ENCODE measurements at places on chromosomes 5 and 9.

DNA sequence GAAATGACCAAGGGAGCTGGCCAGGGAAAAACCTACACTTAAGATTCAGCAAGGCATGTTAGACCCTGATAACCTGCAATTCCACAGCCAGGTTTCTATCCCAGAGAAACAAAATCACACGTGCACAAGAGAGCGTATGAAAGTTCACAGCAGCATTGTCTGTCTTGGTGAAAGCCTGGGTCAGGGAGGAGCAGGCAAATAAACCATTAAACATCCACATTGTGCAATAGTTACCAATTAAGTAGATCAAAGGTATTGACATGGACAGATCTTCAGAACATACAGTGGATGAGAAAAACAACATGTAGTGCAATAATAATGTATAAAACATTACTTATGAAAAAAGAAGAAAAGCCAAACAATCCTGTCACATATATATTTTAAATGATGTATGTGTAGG, 15.9 kb upstream of the GPX3 start:
- no peak for DNase-seq

DNA sequence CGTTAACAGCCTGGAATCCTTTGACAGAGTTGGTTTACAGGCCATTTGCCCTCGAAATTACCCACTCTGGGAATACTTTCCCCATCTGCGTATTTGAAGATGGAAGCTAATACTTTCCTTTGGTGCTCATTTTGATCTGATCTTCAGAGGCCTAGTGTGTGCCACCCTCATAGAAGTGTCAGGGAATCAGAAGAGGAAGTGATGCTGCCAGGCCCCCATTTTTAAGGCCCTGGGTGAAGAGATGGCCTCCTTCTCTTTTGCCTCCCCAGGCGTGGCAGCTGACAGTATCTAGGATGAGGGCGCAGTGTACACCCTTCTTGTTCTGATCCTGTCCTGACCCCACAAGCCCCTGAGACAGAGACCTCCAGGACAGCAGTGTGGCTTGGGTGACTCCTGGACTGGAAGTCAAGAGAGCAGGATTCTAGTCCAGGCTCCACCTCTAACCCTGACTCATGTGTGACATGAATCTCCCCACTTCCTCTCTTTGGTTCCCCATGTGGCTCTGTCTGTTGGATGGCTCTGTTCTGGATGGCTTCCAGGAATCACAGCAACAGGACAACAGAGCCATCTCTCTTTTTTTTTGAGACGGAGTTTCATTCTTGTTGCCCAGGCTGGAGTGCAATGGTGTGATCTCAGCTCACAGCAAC, 27.8 kb downstream of the CSF1R start:
- DNase-seq: no peak

DNA sequence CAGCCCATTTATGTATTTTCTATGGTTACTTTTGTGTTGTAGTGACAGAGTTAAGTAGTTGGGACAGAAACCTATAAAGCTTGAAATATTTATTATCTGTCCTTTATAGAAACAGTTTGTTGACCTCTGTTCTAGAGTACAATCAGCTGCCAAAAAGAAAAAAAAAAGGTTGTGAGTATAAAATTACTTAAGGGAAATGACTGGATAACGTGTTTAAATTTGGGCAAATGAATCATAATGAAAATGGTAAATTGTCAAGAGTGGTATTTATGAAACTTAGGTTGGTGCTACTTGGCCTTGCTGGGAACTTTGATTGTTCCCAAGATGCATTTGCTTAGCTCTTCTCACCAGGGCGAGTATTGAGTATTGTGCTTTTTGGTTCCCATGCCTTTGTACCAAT, 70.2 kb upstream of the IL6ST start:
- no peak for DNase-seq

DNA sequence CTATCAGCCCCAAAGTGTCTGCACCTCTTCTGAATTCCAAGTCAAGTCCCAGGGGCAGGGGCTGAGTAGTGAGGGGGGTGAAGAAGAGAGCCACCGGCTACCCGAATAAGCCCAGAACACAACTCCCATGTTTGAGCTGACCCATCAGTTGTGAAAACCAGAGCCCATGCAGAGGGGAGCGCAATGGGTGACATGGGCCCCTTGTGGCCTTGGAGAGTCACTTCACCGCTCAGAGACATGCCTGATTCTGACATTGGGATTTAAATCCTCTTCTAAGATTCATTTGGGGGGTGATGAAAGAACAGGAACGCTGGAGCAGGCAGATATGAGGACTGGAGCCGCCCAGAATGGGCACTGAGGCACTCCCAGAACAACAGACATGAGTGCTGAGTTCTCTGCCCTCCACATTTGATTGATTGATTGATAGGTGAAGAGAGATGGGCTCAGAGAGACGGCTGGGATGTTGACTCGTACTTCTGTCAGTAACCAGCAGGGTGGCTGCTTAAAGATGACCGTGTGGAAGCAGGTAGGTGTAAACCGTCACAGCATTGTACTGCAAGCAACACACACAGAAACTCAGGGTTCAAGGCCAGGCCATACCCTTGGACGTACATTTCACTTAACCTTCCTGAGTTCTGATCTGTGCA, 74.3 kb downstream of the GPR21 start:
- DNase-seq: no peak

GRCh38 chr9:13049223-13049622, 230.3 kb downstream of the MPDZ start:
- no peak for DNase-seq

- no peak for DNase-seq
These were observed 27.6 kb upstream of the DUSP1 start for GRCh38 chr5:172798422-172799215.

DNA sequence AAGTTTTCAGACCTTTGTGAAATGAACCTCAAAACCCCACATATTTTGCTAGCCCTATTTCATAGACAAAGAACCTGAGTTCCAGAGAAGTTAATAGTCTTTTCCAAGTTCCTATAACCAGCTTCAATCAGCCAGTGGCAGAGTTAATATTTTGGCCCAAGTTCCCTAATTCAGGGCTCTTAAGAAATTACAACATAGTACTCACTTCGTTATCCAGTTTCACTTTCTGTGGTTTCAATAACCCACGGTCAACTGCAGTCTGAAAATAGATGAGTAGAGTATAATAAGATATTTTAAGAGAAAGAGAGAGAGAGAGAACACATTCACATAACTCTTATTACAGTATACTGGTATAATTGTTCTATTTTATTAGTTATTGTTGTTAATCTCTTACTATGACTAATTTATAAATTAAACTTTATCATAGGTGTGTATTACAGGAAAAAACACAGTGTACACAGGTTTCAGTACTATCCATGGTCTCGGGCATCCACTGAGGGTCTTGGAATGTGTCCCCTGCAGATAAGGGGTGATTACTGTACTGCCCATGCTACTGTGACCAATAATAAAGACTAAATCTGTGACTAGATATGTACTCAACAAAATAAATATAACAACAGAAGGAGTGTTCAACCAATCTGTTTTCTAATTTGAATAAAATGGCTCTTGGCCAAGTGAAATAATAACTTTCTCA, 9.3 kb upstream of the MYOT start:
- DNase-seq: no peak

GRCh38 chr5:151357097-151357496, 9.7 kb upstream of the SLC36A2 start:
- no peak for DNase-seq

DNA sequence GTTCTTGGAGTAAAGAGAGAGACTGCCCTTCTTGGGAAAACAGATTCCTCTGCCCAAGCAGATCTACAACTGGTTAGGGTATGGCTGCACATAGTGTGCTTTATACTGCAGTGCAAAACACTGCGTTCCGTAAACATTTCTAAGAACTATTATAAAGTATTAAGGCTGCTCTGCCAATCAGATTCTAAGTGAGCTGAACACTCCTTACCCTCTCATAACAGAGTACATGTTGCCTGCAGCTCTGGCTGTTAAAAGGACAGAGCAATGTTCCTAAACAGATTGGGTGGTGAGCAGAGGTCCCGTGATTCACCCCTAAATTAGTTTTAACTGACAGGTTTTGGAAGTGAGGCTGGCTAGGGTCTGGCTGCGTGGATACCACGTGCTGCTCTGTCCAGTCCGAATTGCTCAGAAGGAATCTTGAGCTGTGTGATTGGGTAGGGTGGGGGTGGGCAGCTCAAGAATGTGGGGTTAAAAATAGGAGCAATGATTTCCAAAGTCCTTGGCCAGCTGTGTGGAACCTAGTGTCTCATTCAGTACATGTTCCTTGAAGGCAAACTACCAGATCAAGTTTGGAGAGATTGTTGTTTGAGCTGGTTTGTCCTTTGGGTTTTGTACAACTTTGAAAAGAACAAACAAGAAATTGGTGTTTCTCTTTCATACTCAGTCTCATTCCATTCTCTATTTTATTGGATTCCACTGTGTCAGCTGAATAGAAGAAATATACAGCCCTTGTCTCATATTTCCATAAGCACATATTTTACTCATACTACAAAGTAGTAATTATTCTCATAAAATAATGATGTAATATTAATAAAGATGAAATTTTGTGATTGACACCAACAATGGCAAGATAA, 497.6 kb upstream of the CD180 start:
- DNase-seq: no peak

- DNase-seq: no peak
These were observed 22.6 kb downstream of the DBH start for GRCh38 chr9:133658442-133659431.

GRCh38 chr5:149596712-149597111, 15.4 kb downstream of the ARHGEF37 start:
- no peak for DNase-seq

GRCh38 chr9:127211983-127212382, 52.6 kb upstream of the GARNL3 start:
- no peak for DNase-seq

DNA sequence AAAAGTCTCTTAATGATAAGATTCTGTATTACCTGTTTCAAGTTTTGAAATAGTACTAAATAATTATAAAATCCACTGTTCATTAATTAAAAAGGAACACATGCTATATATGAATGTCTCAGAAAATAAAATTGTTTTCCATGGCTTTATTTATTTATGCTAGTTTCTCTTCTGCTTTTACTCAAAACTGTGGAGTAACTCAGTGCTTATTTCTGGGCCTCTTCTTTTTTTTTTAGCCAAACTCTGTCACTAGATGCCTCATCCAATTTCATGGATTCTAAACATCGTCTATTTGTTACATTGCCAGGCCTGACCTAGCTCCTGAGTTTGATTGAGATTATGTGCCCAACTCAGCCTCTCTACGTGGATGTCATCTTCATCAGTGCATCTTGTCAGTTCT, 1509.7 kb downstream of the MAT2B start:
- no peak for DNase-seq

DNA sequence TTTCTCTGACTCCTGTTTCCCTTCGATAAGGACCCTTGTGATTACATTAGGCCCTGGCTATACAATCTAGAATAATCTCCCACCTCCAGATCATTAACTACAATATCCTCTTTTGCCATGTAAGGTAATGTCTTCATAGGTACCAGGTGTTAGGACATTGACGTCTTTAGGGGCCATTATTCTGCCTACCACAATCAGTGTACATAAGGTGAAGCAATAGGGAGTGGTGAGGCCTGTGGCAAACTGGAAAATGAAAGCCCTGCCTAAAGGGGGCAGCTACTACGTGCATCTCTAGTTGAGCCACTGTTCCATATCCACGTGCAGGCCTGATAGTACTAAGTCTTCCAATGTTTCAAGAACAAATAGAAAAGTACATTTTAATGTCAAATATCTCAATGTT, 4.8 kb upstream of the ALDH1B1 start:
- DNase-seq: no peak

- DNase-seq: no peak
These were observed 123.4 kb downstream of the ARL15 start for GRCh38 chr5:54186912-54187445.

DNA sequence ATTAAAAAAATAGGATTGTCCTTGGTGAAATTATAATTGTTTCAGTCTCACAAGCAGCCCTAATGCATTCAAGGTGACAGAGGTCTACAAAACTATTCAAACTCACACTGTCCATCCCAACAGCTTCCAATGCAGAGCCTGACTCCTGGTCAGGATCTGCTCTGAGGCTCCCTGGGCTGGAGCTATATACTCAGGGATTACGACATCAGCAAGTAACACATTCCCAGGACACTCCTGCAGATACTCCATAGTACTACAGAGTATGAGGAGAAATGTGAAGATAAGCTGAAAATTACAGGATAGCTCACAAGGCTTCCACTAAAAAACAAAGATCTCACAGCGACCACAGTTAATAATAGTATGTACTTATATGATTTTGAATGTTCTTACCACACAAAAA, 130.1 kb downstream of the AUH start:
- no peak for DNase-seq

- DNase-seq: no peak
These were observed 339.7 kb downstream of the RAB3C start for GRCh38 chr5:58922461-58923171.

DNA sequence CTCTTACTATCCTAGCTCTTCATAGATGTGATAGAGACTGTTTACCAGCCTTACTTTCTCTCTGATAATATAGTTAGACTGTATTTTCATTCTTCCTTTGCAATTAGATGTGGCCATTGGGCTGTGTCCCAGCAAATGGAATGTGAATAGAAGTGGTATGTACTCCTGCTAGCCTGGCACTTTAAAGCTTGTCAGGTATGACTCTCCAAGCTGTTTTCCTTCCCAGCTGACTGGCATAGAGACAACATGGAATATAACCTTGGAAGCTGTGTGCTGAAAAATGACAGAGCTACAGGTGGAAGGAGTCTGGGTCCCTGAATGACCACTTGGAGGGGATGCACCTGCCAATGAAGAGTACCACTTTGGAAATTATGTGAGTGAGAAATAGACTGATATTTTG, 116.2 kb downstream of the DIRAS2 start:
- DNase-seq: no peak

GRCh38 chr5:91332267-91333045, 50.7 kb downstream of the ARRDC3 start:
- no peak for DNase-seq

- no peak for DNase-seq
These were observed 388.9 kb upstream of the PAPPA start for GRCh38 chr9:115764645-115765044.

DNA sequence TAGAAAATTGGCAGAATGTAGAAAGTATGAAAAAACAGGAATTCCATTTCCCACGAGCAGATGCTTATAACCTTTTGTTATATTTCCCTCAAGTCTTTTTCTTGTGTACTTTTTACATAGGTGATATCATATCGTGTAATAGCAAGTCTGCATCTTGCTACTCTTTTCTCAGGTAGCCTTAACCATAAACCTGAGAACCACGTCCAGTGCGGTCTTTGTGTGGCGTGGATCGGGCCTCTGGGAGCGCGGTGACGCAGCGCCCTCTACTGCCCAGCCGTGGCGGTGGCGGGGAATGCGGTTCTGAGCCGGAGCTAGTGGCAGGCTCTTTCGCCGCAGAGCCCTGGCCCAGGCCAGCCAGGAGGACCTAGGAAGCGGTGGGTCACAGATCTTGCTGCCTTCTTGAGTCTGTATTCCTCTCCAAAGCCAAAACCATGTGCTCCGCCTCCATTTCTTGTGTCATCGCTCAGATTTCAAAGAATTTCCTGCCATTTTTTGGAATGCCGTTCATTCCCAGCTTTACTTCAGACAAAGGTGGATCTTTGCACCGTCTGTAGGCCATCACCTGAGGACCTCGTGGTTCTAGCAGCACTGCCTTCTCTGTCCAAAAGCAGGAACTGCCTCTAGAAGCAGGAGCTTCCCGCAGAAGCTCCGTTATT, 71.9 kb downstream of the MVB12B start:
- DNase-seq: peak; percentile 73

GRCh38 chr5:160441311-160441781, 19.7 kb downstream of the PTTG1 start:
- no peak for DNase-seq

GRCh38 chr5:55623789-55624188, 88.3 kb downstream of the SLC38A9 start:
- no peak for DNase-seq

- no peak for DNase-seq
These were observed 763 bp downstream of the FGD3 start for GRCh38 chr9:92948038-92948534.

- DNase-seq: no peak
These were observed 10.1 kb downstream of the TXN start for GRCh38 chr9:110246214-110246613.

Data from T-helper 17 cell (primary cell).